ENCODE measurements at places on chromosomes 5 and 9.
A peak's percentile ranks its signal among the peaks of the same experiment; 100 is the strongest.

GRCh38 chr9:85118990-85119755, 449.6 kb downstream of the NTRK2 start:
- DNase-seq, result peak; percentile 42

- no peak for DNase-seq
Observed at GRCh38 chr9:108579757-108580439, 275.9 kb downstream of the ACTL7B start.

- DNase-seq, result no peak
Observed at GRCh38 chr5:138402640-138403039, 36.2 kb upstream of the REEP2 start.

- DNase-seq, result no peak
Observed at GRCh38 chr5:35887321-35888100, 30.8 kb downstream of the IL7R start.

DNA sequence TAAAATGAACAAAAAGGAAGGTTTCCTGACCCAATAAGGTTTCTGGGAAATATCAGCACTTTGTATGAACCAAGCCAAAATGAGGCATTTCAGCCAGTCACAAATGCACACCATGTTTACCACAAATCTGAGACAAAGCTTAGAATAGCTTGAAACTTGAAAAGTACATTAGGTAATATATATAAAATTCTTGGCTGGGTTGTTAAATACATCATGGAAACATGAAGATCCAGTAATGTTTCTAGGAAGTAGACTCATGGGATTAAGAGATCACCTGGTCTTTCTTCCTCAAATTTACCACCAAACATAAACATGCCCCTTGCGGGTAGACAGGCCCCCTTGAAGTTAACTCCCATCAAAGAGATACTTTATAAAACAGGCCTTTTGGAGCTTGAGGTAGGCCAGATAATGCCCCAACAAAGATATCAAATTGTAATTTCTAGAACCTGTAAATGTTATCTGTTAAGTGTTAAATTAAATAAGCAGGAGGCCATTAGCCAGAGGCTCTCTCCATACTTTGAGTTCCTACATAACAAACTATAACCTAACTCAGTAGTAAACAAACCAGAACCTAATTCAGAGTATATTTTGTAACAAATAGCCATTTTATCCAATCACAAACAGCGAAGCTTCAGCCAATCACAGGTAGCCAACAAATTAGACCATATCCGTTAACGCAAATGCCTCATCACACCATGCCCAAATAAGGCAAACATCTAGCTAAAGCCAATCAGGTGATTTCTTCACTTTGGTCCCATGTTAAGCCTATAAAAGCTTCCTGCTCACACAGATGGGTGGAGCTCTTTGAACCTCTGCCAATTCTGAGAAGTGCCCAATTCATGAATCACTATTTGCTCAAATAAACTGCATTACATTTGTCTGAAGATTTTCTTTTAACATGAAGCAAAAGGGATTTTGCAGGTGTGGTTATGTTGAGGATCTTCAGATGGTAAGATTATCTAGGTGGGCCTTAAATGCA, 127.9 kb upstream of the TARS1 start:
- DNase-seq, result peak; percentile 24

DNA sequence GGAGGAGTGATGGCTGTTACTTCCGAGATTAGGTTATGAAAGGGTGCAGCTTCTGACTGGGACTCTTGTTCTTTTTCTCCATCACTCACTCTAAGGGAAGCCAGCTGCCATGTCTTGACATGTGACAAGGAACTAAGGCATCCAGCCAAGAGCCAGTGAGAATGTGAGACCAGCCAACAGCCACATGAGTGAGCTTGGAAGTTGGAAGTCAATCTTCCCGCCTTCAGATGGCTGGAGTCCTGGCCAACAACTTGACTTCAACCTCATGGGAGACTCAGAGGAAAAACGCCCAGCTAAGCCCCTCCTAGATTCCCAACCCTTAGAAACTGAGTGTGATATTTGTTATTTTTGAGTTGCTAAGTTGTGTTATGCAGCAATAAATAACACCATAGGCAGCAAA, 201.1 kb downstream of the SNX18 start:
- DNase-seq, result no peak

DNA sequence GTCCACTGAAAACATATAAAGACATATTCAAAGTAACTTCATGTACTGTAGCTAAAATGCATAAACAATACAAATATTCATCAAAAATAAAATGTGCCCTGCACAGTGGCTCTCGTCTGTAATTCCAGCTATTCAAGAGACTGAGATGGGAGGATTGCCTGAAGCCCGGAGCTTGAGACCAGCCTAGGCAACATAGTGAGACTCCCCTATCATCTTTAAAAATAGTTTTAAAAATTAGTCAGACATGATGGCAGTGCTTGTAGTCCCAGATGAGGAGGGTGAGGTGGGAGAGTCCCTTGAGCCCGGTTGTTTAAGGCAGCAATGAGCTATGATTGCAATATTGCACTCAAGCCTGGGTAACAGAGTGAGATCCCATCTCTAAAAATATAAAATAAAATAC, 534.1 kb downstream of the ANXA1 start:
- no peak for DNase-seq

DNA sequence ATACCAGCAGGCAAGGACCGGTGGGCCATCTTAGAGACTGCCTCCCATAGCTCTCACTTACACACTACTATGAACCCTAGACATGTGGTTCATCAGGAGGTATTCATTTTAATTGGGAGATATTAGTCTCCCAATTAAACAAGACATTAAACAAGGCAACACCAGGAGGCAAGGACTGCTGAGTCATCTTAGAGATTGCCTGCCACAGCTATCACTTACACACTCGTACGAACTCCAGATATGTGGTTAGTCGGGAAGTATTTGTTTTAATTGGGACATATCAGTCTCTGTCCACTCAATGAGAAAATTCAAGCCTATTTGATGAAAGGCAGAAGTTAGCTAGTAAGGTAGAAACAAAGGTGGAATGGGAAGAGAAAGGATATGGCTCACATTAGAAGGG, 343.9 kb downstream of the NFIB start:
- DNase-seq, result no peak

DNA sequence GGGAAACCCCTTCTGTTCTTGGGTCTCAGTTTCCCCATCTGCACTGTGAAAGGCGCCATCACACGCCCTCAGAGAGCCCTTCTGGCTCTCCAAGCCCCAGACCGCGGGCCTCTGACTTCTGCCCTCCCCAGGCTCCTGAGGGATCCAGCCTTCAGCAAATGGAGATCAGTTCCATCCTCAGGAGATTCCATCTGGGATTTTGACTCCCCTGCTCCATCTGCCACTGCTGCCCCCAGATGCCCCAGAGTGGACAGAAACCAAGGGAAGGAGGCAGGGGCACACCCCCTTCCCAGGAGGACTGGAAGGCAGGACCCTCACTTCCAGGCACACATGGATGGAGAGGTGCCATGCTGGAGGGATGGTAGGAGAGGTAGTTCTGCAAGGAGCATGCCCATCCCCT, 18.7 kb upstream of the RPS14 start:
- no peak for DNase-seq

DNA sequence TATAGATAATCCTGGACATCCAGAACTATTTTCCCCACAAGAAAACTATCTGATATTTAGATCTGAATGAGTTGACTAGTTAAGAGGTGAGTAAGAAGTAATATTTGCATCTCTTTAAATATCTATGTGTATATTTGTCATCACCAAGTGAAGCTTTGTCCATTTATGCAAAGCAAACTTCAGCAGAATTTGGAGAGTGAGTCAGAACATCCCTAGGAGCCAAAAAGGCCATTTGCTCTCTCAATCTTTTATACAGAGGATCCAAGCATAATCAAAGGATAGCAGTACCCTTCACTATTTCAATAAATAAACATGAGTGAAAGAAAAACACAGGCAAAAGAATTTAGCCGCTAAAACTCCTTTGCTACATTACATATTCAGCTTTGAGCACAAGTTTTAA, 454.4 kb downstream of the NR2F1-AS1 start:
- no peak for DNase-seq

DNA sequence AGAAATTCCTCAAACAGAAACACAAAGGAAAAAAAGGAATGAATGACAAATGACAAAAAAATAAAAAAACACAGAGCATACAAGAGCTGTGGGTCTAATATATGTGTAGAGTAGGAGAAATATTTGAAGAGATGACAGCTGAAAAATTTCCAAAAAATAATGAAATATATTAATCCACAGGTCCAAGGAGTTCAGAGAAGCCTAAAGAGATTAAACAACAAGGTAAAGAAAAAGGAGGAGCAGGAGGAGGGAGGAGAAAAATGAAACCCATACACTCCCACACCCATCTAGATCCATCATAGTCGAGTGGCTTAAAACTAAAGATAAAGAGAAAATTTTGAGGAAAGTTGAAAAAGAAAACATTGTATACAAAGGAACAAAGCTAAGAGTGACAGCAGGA, 182.4 kb upstream of the MAP3K1 start:
- DNase-seq, result no peak

- no peak for DNase-seq
Observed at GRCh38 chr5:32319926-32320543, 7.3 kb upstream of the MTMR12 start.

DNA sequence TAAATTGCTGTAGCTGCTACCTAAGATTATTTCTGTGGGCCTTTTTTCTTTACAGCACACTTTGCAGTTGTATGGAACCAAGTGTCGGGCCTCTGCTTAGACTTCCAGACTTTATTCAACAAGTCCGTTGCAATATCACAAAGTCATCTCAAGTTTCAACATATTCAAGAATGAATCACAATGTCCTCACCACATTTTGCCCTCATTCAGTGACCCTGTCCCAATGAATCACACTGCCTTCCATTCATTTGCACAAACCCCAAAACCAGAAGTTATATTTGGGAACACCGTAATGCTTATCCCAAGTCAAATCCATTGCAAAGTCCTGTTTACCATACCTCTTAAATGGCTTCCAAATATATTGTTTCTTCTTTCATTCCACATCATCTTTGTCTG, 439.6 kb downstream of the CSNK1G3 start:
- DNase-seq, result peak; percentile 75

All from RKO (cell line).